ENCODE measurements at places on chromosomes 13 and 19.

DNA sequence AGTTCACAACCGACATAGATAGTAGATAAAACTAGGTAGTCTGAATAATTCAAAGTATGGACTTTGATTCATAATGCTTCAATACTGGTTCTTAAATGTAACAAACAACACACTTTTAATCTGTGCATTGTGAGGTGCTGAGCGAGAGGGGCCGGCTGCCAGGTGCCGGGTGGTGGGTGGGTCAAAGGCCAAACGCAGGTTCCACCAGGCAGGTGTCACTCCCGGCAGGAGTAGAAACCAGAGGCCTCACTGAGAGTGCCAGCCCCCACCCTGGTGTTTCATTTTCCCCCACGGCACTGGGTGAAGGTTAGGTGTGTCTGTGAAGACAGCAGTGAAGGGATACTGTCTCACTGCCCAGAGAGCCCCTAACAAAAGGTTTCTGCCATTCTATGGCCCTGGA, 4.2 kb upstream of the TUBGCP3 start:
- DNase-seq: no peak

DNA sequence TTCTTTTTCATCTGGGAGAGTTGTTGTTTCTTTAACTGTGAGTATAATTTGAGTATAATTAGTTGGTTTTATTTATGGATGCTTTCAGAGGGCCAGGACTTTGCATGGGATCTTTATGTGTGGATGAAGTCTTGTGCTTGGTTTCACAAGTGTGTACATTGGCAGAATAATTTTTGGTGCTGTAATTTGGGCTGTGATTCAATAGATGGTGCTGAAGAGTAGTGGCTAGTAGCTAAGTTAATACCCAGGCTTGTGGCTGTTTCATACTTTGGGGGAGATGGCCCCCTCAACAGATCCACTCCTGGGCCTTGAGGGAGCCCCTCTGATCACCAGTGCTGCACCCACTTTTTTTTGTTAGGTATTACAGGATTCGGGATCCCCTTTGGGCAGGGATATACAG, 1142.4 kb downstream of the SLITRK1 start:
- no peak for DNase-seq

- DNase-seq: no peak
Observed at GRCh38 chr13:43669964-43670363, 116.8 kb downstream of the ENOX1 start.

GRCh38 chr13:66837246-66837645, 392.9 kb downstream of the PCDH9 start:
- DNase-seq: no peak

GRCh38 chr19:46732172-46732938, 13.5 kb upstream of the FKRP start:
- no peak for DNase-seq

DNA sequence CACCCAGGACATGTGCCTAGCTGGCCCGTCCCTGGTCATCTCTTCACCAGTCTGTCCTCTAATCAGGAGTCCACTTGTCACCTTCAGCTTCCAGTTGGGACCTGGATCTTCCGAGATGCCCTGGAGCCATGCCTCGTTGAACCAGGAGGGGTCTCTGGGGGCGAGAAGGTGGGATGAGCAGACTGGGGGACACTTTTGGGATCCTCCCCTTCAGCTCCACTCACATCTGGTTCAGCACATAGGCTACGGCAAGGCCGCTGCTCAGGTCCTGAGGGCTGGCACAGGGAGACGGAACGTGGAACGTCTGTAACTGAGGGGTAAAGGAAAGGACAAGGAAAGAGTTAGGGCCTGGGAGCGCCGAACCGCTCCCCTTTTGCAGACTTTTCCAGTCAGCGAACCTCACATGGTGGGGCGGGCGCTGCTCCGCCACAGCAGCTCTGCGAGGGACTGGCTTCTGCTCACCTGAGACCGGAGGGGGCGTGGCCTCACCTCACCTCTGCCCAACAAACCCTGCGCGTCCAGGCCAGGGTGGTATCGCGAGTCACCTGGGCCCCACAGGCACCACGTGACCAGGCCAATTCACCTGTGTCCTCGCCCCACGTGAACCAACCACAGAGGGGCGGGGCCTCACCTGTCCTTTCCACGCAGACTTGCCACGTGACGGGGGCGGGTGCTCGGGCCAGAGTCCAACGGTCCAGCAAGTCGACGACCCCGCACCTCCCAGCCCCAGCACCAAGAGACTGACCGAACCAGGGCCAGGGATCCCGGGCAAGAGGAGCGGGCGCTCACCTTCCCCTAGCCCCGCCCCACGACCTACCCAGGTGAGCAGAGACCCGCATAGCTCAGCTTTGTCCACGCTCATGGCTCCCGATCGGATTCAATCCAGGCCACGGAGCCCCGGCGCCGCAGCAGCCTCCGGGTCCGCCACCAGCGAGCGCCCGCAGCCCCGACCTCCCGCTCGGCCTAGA, at the start of gene HOOK2:
Gene HOOK2 (minus strand): TSS at position 965 of the 968 bp plus-strand sequence. CDS start 103 bp downstream, at position 862.
- peak; percentile 71 for DNase-seq

- DNase-seq: no peak
Observed at GRCh38 chr19:38070573-38070972, 153.4 kb downstream of the DPF1 start.

- DNase-seq: no peak
Observed at GRCh38 chr13:100665403-100665802, 9.2 kb downstream of the TMTC4 start.

- no peak for DNase-seq
Observed at GRCh38 chr19:42111384-42111783, 20.9 kb downstream of the POU2F2 start.

DNA sequence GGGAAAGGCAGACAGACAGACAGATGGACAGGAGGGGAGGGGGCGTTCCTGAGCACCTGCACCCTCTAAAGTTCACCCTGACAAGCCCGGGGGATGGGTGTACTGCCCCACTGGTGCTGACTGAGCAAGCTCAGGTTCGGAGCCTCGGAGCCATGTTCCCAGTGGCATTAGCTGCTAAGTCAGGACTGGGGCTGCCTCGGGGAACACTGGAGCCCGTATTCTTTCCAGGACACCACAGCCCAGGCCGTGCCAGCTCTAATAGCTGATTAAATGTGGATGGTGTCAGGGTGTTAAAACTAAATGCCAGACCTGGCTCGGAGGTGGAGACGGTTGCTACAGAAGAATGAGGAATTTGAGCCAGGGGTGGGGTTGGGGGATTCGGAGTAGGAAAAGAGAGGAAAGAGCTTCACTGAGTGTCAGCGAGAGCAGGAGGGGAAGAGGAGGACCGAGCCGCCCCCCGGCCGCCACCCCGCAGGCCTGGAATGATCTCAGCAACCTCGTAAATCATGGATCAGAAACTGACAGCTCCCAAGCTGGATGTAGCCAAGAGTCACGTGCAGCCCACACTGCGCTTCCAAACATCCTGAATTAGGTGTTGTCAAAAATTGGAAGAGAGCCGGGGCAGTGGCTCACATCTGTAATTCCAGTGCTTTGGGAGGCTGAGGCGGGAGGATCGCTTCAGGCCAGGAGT, 10.4 kb downstream of the MAP2K2 start:
- no peak for DNase-seq

GRCh38 chr19:32061315-32061714, 284.1 kb upstream of the ZNF507 start:
- no peak for DNase-seq

GRCh38 chr13:49435992-49436391, 7.9 kb downstream of the CAB39L start:
- DNase-seq: no peak

- no peak for DNase-seq
Observed at GRCh38 chr19:3620145-3620816, 6.3 kb downstream of the CACTIN start.

- DNase-seq: no peak
Observed at GRCh38 chr13:85223883-85224656, 575.1 kb downstream of the SLITRK6 start.

GRCh38 chr19:5288347-5288739, 52.3 kb downstream of the PTPRS start:
- no peak for DNase-seq

DNA sequence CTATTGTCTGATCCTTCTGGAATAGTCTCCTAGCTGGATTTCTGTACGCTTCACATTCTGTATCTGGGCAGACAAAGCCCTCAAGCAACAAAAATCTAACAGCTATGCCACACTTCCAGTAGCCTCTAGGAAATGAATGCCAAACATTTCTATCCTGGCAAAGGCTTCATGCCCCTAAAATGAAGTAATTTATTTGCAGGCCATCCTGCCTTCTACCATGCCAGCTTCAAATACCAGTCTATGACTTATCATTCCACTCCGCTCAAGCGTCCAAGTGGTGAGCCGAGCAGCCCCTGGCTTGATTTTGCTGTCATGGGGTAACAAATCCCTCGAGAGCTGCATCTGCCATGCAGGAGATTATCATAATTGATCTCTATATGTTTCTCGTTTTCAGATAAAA, 86.9 kb downstream of the LHFPL6 start:
- no peak for DNase-seq

DNA sequence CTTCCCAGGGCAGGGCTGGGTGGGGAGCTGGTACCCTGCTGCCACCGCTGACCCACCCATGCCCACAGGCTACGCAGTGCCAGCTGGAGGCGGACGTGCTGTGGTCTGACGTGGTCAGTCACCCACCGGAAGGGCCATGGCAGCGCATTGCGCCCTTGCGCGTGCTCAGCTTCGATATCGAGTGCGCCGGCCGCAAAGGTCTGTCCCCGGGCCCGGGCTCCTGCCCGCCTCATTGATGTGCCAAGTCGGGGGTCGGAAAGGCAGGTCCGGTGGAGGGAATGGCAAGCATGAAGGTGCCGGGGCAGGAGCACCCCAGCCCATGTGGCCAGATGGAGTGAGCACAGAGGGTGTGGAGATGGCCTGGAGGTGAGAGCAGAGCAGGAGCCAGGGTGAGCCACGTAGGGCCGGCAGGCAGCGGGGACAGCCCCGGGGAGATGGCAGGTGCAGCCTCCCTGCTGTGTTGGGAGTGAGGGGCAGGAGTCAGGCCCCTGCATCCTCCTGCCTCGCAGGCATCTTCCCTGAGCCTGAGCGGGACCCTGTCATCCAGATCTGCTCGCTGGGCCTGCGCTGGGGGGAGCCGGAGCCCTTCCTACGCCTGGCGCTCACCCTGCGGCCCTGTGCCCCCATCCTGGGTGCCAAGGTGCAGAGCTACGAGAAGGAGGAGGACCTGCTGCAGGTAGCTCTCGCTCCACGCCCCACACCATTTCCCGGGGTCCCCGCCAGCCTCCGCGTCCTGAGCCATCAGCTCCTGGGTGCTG, 16.0 kb upstream of the SPIB start:
- no peak for DNase-seq

GRCh38 chr13:45392811-45393210, 25.4 kb downstream of the SLC25A30 start:
- no peak for DNase-seq

DNA sequence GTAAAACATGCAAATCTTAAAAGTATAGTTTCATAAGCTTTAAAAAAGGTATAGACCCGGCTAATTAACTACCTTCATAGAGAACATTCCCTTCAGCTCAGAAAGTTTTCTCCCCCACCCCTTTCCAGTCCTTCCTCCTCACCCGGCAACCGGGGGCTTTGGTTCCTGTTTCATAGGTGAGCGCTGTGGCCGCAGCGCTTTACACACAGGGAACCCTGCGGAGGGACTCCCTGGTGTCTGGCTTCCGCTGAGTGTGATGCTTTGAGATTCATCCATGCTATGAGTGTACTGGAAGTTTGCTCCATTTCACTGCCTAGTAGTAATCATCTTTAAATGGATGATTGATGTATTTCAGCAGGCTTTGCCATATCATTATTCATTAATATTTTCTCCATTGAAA, 26.0 kb upstream of the PABPC3 start:
- DNase-seq: no peak

- no peak for DNase-seq
Observed at GRCh38 chr19:46825731-46826055, 25.0 kb downstream of the AP2S1 start.

- DNase-seq: no peak
Observed at GRCh38 chr13:71828117-71828516, 38.9 kb downstream of the DACH1 start.

GRCh38 chr19:2475018-2475701, 767 bp upstream of the GADD45B start:
- DNase-seq: peak; percentile 63

- DNase-seq: no peak
Observed at GRCh38 chr13:109100705-109101304, 471.4 kb downstream of the MYO16 start.

- DNase-seq: no peak
Observed at GRCh38 chr13:21066946-21067345, 5.6 kb upstream of the LATS2 start.

- peak; percentile 65 for DNase-seq
Observed at GRCh38 chr13:107211073-107211472, 643.1 kb upstream of the ARGLU1 start.

Data from uterus (tissue), 4 donors.